ENCODE measurements at places on chromosomes 7 and 10.

DNA sequence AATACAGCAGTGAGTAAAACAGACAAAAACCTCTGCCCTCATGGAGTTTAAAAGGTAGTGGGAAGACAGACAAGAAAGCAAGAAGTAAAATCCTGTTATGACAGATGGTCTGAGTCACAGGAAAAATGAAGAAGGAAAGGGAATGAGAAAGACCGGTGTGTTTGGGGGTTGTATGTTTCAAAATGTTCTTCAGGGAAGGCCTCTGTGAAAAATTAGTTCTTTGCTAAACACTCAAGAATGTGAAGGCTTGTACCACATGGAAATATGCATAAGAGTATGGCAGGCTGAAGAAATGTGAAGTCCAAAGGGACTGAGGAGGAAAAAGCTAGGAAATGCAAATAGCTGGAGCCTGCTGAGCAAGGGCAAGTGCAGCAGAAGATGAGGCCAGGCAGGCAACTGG is 315.9 kb upstream of the SEMA3A start:
- DNase-seq = no peak

DNA sequence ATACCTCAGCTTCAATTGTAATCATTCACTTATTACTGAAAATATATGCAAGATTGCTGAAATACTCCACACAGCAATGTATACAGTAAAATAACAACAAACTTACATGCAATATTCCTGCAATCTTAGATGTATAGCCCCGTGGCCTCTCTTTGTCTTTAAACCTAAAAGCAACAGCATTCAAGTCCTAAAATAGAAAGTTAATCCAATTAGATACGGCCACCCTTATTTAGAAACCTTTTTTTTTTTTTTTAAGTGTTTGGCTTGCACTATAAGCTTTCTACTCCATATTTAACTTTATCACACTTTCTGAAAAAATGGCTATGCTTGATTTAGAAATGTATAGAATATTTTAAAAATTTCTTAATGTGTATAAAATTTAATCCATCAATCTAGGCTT is 67.6 kb downstream of the IDE start:
- no peak for DNase-seq

- no peak for DNase-seq
Observed at GRCh38 chr10:78899098-78899754, 169.5 kb upstream of the ZMIZ1 start.

GRCh38 chr10:129467359-129468064 is 471 bp downstream of the MGMT start:
- DNase-seq = no peak

DNA sequence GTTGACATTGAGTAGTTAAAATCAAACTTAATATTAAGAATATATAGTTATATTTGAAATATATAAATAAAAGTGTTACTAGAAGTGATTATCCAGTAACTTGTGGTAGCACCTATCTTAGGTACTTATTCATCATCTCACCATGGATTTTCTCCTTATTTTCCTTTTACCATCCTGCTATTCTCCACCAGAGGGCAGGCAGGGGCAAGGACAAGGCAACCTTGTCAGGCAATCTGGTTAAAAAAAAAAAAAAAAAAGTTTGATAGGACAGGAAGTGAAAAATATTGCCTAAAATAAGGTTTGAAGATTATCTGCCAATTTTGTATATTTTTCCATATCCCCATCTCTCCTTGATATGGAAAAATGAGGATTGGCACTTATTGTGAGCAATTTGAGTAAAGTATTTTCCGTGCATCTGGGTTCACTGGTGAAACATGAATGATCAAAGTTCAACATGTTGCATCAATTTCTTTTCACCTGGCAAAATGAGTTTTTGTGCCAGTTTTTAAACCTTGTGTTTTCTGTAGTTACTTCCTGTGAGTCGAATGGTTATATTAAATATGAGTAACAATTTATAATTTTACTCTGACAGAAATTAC is 256.7 kb downstream of the AGMO start:
- peak; percentile 63 for DNase-seq

DNA sequence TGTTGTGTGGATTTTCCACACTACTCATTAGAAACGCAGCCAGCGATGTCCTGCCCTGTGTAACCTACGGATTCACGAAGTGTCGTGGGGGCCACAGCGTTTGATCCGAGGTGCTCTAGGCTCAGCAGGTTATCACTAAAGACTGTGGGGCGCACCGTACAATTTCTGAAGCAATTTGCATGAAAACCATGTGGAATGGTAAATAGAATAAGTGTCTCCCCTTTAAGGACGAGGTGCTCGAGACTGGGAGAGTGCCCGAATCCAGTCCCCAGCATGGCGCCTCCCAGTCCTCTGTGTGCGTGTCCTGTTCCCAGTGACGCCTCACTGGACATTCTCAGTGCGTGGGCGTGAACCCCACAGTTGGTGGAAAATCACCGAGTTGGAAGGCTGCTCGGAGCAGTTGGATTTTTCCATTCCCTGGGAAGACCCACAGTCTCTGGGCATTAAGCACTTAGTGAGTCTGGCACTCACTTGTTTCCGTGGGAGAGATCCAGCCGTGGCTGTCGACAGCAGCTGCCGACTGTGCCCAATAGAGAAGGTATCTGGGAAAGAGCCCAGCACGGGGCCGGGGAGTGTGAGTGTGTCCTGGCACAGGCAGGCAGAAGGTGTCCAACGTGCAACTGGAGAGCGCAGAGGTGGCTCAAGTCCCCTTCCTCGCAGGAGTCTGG is 37.0 kb downstream of the PFKP start:
- no peak for DNase-seq

- DNase-seq = no peak
Observed at GRCh38 chr7:102292813-102293798, 6.4 kb downstream of the SH2B2 start.

DNA sequence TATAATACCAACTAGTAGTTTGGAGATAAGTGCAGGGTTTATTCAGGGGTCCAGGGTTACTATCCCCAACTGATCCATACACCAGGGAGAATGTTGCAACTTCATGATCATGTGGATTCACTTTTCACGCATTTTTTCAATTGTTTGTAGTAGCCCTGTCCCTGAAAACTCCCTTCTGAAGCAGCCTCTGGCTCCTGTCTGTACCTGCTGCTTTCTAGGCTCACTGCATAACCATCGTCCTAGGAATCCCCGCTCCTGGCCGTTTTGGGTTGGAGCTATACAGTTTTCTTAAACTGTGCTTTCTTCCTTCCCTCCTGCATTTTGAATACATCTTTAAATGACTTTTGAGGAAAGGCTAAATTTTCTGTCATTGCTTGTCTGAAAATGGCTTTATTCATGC is 154.1 kb downstream of the SDHAF3 start:
- DNase-seq = no peak

DNA sequence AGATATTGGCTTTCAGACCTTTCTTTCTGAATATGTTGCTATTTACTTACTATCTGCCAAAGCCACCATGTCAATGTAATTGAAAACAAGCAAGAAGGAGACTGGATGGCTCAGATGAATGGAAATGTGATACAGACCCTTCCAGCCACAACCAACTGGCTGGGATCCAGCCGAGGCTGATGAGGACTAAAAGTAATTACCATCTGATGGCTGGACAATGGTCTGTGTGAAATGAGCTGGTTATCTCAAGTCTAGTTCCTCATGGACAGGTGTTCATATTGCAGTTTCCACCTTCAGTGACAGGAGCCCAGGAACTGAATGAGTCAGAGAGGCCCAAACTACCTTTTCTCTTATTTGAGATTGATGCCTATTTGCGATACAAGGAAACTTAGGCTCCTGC is 267.5 kb downstream of the GATA3 start:
- peak; percentile 24 for DNase-seq

- no peak for DNase-seq
Observed at GRCh38 chr10:133375357-133376115, 2.4 kb upstream of the ECHS1 start.

GRCh38 chr7:12389089-12389700 is 14.5 kb downstream of the VWDE start:
- DNase-seq = peak; percentile 70

GRCh38 chr7:34190299-34190698 is 285.0 kb downstream of the BMPER start:
- DNase-seq = no peak

DNA sequence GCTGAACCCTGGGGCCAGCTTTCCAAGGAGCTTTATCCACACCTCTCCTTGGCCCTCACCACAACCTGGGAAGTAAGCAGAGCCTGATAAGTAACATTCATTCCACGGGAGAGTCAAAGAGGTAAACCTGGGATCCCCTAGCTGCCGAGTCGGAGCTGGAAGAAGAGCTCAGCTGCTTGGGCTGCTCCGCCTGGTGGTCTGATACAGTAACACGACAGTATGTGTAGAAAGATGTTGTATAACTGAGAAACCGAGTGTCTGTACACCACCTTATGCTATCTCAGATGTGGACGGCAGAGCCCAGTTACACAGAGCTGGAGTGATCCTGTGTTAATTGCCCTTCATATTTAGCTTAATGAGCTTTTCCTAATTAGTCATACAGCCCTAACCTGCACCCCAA is 151.3 kb upstream of the KMT2E start:
- DNase-seq = peak; percentile 21

- DNase-seq = no peak
Observed at GRCh38 chr10:7486528-7486927, 75.7 kb upstream of the SFMBT2 start.

DNA sequence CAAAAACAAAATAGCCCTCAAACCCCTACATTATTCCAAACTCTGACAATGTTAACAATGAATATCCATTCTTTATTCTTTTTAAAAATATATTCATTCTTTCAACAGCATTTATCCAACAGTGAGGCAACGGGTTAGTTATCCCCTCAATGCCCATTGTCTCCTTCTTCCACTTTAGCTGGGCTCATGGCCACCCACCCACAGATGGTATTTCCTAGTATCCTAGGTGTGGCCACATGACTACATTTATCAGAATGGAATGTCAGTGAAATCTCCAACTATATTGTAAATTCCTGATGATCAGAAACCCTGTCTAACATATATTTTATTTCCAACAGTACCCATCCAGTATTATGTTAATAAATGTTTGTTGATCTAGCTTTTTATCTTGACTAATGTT is 13.6 kb downstream of the HOXA1 start:
- DNase-seq = no peak

GRCh38 chr7:105677817-105678573 is 96.7 kb upstream of the EFCAB10 start:
- peak; percentile 9 for DNase-seq

- DNase-seq = no peak
Observed at GRCh38 chr10:3911713-3912442, 126.9 kb upstream of the KLF6 start.

GRCh38 chr10:117458571-117458970 is 83.3 kb upstream of the PDZD8 start:
- no peak for DNase-seq

GRCh38 chr7:115094163-115094562 is 172.3 kb downstream of the MDFIC start:
- no peak for DNase-seq

DNA sequence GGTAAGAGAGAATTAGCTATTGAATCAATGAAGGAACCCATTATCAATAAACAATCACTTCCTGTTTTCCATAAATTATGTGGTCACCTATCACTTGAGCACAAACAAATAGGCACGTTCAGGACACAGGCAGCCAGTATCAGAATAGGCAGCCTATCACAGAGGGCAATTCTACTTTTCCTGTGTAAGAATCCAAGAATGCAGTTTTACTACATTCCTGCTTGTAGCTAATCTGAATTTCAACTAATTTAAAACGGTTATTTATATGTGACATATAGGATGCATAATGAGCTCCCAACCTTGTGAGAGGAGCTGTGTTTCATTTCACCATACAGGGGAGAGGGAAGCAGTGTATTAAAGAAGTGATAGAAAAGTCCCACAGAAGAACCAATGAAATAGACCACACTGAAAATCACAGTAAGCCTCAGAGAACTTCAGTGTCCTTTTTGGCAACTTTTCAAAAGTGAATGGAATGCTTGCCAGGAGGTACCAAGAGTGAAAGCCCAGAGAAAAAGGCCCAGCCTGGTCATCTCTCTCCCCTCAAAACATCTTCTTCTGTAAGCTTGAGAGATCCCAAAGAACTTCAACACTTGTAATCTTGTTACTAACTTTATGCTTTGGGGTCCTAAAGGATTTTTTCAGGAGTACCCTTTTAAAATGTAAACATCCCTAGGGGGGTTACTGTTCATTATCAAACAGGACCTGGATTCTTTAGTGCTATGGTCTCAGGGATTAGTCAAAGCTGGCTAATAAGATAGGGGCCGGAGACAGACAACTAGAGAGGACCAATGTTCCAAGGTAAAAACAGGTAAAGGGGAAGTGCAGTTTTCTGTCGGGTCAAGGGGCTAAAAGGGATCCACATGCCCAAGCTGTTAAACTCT is 1.3 kb downstream of the IMMP2L start:
- no peak for DNase-seq

GRCh38 chr10:30057894-30058556 is 1.4 kb downstream of the JCAD start:
- DNase-seq = no peak

DNA sequence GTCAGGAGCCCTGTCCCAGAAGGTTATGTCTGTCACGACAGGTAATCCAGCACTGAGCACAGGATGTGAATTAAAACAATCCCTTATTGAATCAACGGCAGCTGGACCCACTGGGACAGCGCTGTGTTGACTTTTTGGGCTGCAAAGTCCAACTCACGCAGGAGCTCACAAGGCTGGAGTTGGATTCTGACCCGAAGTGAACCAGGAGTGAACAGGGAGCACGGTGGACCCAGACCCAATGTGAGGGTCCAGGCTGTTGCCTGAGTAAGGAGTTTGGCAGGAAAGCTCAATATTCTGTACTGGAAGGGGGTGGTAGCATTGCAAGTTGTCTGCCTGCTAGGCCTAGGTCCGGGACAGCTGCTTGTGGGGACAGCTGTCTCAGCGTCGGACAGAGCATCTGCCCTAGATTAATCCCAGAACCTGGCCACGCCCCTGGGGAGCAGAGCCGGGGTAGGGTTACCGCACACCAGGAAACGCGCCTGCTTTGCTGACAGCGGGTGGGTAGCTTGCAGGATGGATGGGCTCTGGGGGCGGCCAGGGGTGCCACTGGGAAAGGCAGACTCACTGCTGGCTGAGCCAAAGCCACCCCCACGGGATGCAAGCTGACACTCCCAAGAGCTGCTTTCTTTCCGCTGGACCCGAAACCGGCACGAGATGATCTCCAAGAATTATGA is 24.0 kb downstream of the COL26A1 start:
- peak; percentile 84 for DNase-seq

GRCh38 chr7:155338632-155339320 is 41.1 kb downstream of the INSIG1 start:
- no peak for DNase-seq

DNA sequence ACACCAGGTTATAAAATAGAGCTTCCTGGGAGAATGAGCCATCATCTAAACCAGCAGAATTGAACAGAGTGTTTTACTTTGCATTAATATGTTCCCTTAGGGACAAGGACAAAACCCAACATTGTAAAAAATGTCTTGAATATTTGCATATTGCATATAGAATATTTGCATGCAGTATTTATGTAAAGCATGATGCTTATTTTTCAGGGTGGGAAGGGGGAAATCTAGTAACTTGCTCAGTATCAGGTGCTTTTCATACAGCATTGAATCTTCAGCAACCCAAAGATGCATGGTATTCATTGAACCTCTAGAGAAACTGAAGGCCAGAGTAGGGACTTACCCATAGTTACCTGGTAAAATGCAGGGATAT is 409.2 kb upstream of the ZMIZ1 start:
- DNase-seq = no peak
